Neural progenitor cell (in vitro differentiated cells): ENCODE measurements at places on chromosomes 4 and X. TPM values are rescaled to one million over a fixed set of nuclear protein-coding genes. Genes with fewer than 3 reads are reported as not detected.

The TCEAL7 gene
- total RNA-seq = 30.8 and 34.3 TPM in 2 replicates

The GALNTL6 gene
- total RNA-seq = 0.12 and 0.15 TPM in 2 replicates

The PNMA6A gene
- total RNA-seq = 0.64 and 3.2 TPM in 2 replicates

The SLITRK4 gene
- 7.7 and 8.3 TPM in 2 replicates for total RNA-seq

The EDNRA gene
- total RNA-seq = 2.9 and 3.4 TPM in 2 replicates

The MAGED4 gene
- total RNA-seq = 48.2 and 68.0 TPM in 2 replicates

The C4orf50 gene
- 0.09 and 0.32 TPM in 2 replicates for total RNA-seq

The BDH2 gene
- 80.5 and 95.3 TPM in 2 replicates for total RNA-seq

The SMIM10 gene
- 0.09 TPM in 1 of 2 replicates, not detected in the other for total RNA-seq

The FAAH2 gene
- total RNA-seq = 8.5 and 24.6 TPM in 2 replicates

The GABRA4 gene
- total RNA-seq = not detected in 2 replicates

The LRCH2 gene
- total RNA-seq = 18.1 and 24.9 TPM in 2 replicates

The IL1RAPL1 gene
- 10.7 and 13.4 TPM in 2 replicates for total RNA-seq

The PAGE4 gene
- not detected in 2 replicates for total RNA-seq

The GAGE12F gene
- not detected in 2 replicates for total RNA-seq

The IL2 gene
- not detected in 2 replicates for total RNA-seq

The HTR2C gene
- 1.4 and 1.7 TPM in 2 replicates for total RNA-seq

The SYNPO2 gene
- total RNA-seq = 0.09 TPM in 2 replicates

The FHIP1A gene
- total RNA-seq = 12.7 and 25.7 TPM in 2 replicates

The LEF1 gene
- 15.0 and 19.4 TPM in 2 replicates for total RNA-seq

The GAGE12E gene
- total RNA-seq = not detected in 2 replicates

The QRFPR gene
- 0.25 TPM in 1 of 2 replicates, not detected in the other for total RNA-seq

The TEX13A gene
- total RNA-seq = not detected in 2 replicates

The SMAD1 gene
- total RNA-seq = 31.6 and 44.3 TPM in 2 replicates

The FAT1 gene
- 400 and 517 TPM in 2 replicates for total RNA-seq

The MAB21L2 gene
- 38.3 and 42.1 TPM in 2 replicates for total RNA-seq

The MAGEA11 gene
- not detected in 2 replicates for total RNA-seq

The SASH3 gene
- total RNA-seq = not detected in 2 replicates

The GPC3 gene
- 968 and 1,039 TPM in 2 replicates for total RNA-seq

The PABPC5 gene
- total RNA-seq = 5.0 and 5.2 TPM in 2 replicates

The CT83 gene
- not detected in 2 replicates for total RNA-seq

The CLGN gene
- total RNA-seq = 22.7 and 37.8 TPM in 2 replicates

The CXXC4 gene
- 23.6 and 40.2 TPM in 2 replicates for total RNA-seq

The BMP2K gene
- 34.4 and 62.0 TPM in 2 replicates for total RNA-seq

The FRMD7 gene
- total RNA-seq = not detected in 2 replicates

The MGAT4D gene
- not detected in 2 replicates for total RNA-seq

The HHIP gene
- not detected in 2 replicates for total RNA-seq

The PCDH18 gene
- 162 and 220 TPM in 2 replicates for total RNA-seq

The PDK3 gene
- 50.3 and 100 TPM in 2 replicates for total RNA-seq

The GPR50 gene
- total RNA-seq = 0.47 and 2.2 TPM in 2 replicates

The KCNE5 gene
- total RNA-seq = 1.3 and 1.6 TPM in 2 replicates

The BCORL1 gene
- total RNA-seq = 5.1 and 6.5 TPM in 2 replicates

The MED12 gene
- total RNA-seq = 27.0 and 40.2 TPM in 2 replicates

The SRPX2 gene
- total RNA-seq = 0.11 TPM in 1 of 2 replicates, not detected in the other

The BEND4 gene
- 9.6 and 9.7 TPM in 2 replicates for total RNA-seq

The MAGEA6 gene
- not detected in 2 replicates for total RNA-seq

The NXF2B gene
- total RNA-seq = 0.96 and 2.2 TPM in 2 replicates

The RTL5 gene
- total RNA-seq = 1.0 and 1.9 TPM in 2 replicates

The CDKL5 gene
- total RNA-seq = 6.8 and 8.6 TPM in 2 replicates

The RENBP gene
- 5.4 and 9.3 TPM in 2 replicates for total RNA-seq

The TRIM75 gene
- not detected in 2 replicates for total RNA-seq

The PRPS2 gene
- total RNA-seq = 21.6 and 32.2 TPM in 2 replicates

The ASMTL gene
- 46.1 and 73.2 TPM in 2 replicates for total RNA-seq

The SPIN2A gene
- 0.26 and 0.99 TPM in 2 replicates for total RNA-seq

The PRKG2 gene
- total RNA-seq = 1.5 and 2.3 TPM in 2 replicates
